ENCODE measurements at places on chromosomes 7 and 10.

DNA sequence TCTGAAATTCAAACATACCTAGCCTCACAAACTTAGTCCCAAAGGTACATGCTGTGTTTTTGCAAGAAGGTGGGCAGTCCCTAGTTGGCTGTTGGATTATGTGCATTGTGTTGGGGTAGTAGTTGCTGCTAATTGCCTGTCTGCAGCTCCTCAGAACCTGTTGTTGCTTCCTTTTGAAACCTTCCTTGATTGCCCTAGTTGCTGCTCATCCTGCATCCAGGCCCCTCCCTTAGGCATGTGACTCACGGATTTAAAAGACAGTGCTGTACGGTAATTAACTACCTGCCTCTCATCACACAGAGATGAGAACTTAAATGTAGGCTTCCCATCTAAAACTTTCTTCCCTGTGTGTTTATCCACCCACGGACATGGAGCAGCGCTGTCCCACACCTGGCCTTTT lies 67.7 kb downstream of the BMPR1A start:
- DNase-seq = no peak

GRCh38 chr10:77919713-77920108 lies 6.8 kb downstream of the DLG5 start:
- DNase-seq = no peak

DNA sequence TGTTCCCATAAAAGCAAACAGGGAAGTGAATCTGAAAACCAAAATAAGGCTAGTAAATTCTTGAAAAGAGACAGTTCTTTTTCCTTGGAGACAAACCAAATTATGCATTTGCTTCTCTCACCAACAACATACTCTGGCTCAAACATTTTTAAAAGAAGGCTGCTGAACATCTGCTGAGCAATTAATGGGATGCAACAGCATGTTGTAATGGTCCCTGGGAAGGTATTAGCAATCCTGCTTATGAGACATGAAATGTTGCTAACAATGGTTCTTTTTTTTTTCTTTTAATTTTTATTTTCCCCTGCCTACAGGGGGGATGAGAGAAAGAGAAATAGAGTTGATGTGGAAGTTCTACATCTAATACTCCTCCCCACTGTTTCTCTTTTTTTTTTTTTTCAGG lies 572.1 kb downstream of the SORCS1 start:
- no peak for DNase-seq

GRCh38 chr10:61136139-61136538 lies 192.2 kb upstream of the RHOBTB1 start:
- DNase-seq = no peak

DNA sequence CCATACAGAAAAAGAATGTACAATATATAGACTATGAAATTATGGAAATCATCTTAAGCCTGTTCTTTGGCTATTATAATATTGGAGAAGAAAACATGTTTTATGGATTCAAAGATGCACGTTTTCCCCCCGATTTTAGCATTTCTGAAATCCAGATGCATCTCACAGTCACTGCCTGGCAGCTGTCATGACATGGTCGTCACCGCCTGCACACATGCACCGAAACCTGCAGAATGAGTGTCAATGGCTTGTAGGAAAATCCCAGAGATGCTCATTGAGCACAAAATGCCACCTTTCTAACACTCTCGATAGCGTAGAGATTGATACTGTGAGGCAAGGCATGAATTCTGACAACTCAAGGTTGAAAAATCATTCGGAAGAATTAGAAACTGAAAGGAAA lies 115.5 kb downstream of the TAF3 start:
- DNase-seq = no peak

GRCh38 chr7:103962070-103962469 lies 27.4 kb downstream of the RELN start:
- DNase-seq = no peak

- no peak for DNase-seq
These were observed 158.2 kb downstream of the SPAG6 start for GRCh38 chr10:22503315-22504088.

DNA sequence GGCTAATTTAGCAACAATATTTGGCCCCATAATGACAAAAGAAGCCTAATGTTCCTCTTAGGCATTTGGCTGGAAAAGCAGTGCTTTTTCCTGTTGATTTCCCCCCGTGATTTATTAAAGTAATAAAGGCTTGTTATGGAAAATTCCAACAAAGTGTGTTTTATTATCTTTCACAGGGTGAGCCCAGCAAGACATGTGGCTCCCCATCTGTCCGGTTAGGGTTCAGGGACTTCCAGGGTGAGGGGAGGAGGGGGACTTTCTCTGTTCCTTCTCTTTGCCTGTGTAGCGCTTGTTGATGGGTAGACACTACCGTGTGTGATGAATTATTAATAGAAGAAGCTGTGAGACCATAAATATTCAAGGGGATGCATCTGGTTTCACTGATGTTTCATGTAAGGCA lies 39.0 kb downstream of the HTR5A start:
- DNase-seq = no peak

DNA sequence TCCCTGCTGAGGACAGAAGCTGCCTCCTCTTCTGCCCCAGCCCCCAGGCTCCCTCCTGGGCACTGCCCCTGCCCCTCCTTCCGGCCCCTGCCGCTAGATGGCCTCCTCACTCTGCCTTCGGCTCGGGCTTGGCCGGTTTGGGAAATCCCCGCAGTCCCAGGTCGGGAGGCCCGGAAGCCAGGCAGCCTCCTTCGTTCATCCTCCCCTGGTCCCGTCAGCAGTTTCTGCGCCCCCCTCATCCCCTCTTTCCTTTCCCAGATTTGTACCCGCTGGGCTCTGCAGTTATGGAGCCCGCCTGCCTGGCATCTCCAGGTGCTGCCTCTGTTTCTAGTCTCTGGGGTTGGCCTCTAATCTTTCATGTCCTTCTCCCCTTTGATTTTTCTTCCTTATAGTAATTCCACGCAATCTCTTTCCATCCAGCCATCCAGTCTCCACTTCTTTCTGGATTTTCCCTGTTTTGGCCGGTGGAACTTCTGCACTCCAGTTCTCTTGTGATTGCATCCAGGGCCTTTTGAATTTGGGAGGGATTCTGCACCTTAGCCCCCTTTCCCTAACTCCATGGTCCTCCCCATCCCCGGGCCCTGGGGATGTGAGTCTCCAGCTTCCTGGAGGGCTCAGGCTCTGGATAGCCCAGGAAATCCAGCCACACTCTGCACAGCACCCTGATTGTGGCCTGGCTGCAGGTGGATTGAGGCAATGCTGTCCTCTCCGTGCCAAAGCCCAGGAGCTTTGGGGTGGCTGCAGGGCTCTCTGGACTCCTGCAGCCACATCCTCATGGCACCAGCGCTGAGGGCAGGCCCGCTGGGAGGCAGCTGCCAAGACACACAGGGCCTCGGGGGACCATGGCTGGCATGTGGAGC lies 3.3 kb upstream of the SHH start:
- peak; percentile 93 for DNase-seq
